ENCODE measurements at places on chromosomes 16 and 17. TPM values are rescaled to one million over a fixed set of nuclear protein-coding genes. Genes with fewer than 3 reads are reported as not detected.

JUP gene
- 103 TPM for total RNA-seq

SLC5A10 gene
- 0.36 TPM for total RNA-seq

AMFR gene
- 67.4 TPM for total RNA-seq

RHBDF2 gene
- 65.9 TPM for total RNA-seq

Measured in A549 treated with GW870086 at 1 μM for 4 hours (cell line).